ENCODE measurements at places on chromosomes 7 and 10.

GRCh38 chr10:103816431-103816830, 38.9 kb downstream of the SH3PXD2A start:
- no peak for DNase-seq

GRCh38 chr7:52120912-52121311, 804.3 kb upstream of the COBL start:
- no peak for DNase-seq

- DNase-seq = no peak
Observed at GRCh38 chr10:71203716-71204115, 8.7 kb upstream of the UNC5B start.

GRCh38 chr7:158957921-158958491, 101.6 kb downstream of the DYNC2I1 start:
- no peak for DNase-seq

DNA sequence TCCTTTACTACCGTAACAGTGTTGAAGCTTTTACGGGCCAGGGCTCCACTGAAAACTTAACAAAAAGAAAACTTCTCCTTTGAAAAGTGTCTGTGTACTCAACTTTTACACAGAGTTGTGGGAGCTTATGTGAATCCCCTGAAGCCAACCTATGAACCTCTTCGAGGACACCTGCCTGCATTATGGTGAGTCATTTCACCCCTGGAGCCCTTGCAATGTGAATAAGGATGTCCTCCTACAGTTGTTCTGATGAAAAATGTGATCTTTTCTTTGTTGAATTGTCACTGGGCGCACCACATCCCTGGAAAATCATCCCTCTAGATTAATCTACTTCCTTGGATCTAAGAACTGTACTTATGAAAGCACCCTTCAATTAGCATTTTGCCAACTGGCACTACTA, 93.2 kb downstream of the SORCS1 start:
- DNase-seq = no peak

- DNase-seq = no peak
Observed at GRCh38 chr7:77253151-77253550, 53.5 kb upstream of the FGL2 start.

GRCh38 chr10:24680647-24681524, 42.8 kb downstream of the ARHGAP21 start:
- DNase-seq = no peak

- no peak for DNase-seq
Observed at GRCh38 chr7:141874787-141875186, 33.5 kb upstream of the PRSS37 start.

DNA sequence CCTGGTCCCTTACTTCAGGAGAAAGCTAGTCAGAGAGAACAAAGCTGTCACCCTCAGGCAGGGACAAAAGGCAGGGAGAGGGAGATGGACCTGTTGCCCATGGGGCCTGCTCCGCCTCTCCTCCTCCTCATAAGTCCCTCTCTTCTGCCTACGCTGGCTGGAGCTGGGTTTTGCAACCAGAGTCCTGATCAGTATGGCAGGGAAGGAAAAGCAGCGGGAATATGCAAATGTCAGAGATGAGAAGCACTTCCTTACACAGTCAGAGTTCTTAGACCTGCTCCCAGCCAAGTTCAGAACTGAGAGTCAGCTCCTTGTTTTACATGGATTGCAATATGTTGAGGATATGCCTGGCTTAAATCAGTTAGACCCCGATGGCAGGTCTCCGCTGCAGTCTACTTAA, 231.1 kb downstream of the ADAM12 start:
- DNase-seq = no peak

GRCh38 chr10:33260403-33261149, 73.9 kb downstream of the NRP1 start:
- no peak for DNase-seq

DNA sequence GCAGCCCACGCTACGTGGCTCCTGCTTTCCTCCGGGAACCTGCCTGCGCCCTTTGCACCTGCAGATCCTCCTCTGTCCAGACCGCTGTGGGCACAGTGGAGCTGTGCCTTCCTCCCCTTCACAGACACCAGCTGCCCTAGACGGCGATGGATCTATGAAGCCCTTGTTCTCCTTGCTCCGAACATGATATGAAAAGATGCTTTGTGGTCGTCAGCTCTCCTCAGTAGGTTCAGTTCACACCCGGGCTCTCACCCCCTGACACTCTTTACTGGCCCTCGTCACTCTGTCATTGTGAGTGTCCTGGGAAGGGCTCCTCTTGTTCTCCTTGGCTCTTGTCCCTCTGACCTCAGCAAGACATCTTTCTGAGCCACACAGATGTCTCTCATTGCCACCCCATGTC, 4.2 kb downstream of the ZNF488 start:
- DNase-seq = no peak

GRCh38 chr10:58518775-58519174, 6.1 kb downstream of the BICC1 start:
- no peak for DNase-seq

- no peak for DNase-seq
Observed at GRCh38 chr7:112707655-112708054, 82.5 kb downstream of the TMEM168 start.

GRCh38 chr7:147861058-147861716, 729.4 kb upstream of the C7orf33 start:
- no peak for DNase-seq

DNA sequence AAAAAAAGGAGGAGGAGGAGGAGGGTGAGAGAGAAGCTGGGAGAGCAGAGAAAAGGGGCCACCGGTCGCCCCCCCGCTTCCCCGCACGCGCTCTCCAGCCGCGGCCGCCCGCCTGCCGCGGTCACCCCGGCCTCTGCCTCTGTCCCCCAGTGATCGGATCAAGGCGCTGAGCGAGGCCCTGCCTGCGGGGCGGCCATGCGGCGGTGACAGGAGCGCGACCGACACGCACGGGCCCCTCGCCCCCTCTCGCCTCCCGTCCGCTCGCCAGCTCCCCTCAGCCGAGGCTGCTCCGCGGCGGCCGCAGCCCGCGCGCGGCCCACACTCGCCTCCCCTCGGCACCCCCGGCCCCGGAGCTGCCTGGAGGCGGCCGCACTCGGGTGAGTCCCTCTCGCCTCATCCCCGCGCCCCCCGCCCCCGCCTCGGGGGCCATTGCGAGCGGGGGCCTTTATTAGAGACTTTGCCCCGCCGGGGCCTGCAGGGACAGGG, at the start of gene GTF2I:
GTF2I (plus strand) TSS at position 27 of the 486 bp plus-strand sequence. CDS start 31,411 bp downstream, outside the sequence.
- DNase-seq = no peak

DNA sequence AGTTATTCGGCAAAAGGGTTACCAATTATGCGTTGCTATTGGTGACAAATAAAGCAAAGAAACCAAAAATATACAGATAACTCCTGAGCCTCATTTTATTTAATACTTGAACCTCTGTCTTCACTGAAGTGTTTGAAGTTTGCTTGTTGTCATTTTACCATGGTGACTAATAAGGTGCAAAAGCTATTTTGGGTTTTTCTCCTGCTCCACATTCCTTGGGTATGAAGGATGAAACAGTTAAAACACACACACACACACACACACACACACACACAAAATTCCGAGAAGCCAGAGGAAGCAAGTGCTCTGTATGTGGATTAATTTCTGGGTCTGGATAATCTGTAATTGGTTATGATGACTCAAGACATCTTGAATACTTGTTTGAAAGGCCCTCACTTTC, 246.5 kb downstream of the COBL start:
- no peak for DNase-seq

DNA sequence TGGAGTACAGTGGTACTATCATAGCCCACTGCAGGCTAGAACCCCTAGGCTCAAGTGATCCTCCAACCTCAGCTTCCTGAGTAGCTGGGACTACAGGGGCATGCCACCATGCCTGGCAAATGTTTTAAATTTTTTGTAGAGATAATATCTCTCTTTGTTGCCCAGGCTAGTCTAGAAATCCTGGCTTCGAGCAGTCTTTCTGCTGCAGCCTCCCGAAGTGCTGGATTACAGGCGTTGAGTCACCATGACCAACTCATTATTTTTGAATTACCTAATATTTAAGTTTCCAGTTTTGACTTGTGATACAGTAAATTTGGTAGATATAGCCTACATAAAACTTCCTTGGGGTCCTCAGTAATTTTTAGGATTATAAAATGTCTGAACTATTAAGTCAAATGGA, 74.1 kb downstream of the RUNDC3B start:
- DNase-seq = no peak

DNA sequence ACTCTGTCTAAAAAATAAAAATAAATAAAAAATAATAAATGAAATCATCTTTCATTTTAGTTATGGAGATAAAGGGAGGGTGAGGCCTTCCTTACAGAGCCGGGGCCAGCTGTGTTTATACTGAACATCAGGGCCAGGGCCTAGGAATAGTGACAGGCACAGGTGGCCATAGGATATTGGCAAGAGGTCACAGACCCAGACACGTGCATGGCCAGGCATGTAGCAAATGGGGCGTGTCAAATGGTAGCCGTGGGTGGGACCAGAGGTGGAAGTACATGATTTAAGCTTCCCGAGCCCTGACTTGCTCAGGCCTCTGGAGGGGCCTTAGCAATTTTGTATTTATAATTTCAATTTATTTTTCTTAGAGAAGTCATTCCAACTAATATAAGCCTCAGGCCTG, 353.0 kb downstream of the ANKRD30A start:
- no peak for DNase-seq

GRCh38 chr7:44408596-44408995, 81.9 kb downstream of the NUDCD3 start:
- no peak for DNase-seq

DNA sequence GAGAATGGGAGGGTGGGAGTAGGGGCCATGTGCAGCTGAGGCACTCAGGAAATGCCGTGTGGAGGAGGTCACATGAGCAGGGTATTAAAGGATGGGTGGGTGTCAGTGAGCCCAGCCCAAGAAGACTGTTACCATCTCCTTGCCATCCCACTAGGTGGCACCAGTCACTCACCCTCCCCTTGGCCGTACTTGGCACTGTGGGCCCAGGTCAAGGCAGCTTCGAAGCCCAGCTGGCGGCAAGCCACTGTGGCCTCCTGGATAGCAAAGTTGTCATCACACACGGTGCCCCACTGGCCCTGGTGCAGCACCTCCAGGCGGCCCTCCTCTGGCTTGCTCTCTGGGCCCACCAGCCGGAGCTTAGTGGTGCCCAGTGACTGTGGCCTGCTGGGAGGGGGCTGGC, 5.4 kb downstream of the LOXL4 start:
- no peak for DNase-seq

- no peak for DNase-seq
Observed at GRCh38 chr7:75536491-75536890, 44.4 kb downstream of the SPDYE5 start.

DNA sequence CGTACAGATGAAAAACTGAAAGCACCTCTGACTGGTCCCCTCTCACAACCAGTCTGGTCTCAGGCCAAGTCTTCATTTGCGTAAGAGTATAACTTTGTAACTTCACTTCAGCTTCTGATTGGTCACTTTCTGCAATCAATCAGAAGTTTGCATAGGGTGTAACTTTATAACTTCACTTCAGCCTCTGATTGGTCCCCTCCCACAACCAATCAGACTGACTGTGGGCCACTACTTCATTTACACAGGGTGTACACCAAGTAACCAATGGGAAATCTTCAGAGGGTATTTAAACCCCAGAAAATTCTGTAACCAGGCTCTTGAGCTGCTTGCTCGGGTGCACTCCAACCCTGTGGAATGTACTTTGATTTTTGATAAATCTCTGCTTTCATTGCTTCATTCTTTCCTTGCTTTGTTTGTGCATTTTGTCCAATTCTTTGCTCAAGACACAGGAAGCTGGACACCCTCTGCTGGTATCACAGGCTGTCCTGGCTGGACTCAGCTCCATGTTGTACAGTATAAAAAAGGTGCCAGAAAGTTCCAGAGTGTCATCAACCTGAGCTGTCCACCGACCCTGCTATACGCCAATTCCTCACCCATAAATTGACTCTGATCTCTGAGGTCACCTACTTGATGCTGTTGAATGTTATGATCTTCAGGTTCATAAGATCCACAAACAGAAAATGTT, 74.5 kb downstream of the COBL start:
- DNase-seq = no peak

DNA sequence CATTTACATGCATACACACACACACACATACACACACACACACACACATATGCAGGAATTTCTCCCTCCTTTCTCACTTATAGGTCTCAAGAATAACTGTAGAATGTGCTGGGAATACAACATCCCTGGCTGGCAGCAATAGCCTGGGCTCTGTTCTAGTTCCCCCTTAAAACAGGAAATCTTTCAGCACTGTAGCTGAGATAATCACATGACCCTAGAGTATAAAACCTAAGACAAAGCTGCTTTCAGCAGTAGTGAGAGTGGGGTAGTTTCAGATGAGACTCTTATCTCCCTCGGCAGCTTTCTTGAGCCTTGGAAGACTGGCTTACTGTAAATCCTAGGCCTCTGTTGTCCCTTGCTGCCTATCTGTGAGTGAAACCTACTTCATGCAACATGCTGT, 137.4 kb upstream of the AKR1E2 start:
- DNase-seq = no peak

DNA sequence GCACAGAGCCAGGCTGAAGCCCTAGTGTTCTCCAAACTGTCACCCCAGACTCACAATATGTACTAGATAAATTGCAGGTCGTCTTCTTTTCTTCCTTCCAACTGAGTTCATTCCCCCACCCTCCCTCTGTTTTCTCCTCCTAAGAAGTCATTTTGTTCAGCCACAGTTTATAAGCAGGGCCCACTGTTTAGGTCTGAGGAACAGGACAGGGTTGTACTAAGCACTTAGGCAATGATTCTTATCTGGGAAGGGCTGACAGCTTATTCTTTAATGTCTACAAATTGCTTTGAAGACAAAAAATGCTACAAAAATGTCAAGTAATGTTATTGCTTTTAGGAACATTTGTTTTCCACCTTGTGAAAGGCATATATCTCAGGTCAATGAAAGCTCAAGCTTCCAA, 59.1 kb downstream of the CDC123 start:
- no peak for DNase-seq

DNA sequence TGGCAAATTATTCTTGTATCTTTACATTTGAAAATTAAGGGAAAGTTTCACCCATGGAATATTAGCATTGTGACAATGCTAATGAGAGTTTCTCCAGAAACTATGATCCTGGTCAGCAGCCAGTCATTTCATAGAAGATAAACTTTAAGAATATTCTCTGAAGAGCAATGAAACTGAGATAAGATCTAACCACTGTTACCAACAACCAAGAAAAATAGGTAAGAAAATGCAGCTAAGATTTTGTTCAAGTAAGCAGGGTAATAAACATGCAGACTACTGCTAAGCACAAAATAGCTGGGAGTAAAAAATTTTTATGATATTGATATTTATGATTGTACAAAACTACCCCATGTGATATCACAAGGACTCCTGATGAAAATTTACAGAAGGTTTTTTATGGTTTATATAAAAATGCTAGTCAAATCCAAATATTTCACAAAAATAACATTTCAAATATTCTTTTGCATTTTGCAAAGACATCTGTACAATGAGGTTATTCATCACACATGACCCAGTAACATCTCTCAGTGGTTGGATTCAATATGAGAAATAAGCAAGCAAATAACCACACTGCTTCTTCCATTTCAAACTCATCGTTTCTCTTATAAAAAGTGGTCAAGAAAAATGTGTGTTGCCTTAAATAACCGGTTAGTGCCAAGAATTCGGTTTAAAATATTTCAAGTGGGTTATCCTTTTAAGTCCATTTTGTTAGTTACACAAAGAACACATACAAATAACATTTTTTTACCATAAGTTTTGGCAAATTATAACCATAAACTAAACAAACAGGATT, 251.6 kb downstream of the DIP2C start:
- no peak for DNase-seq

GRCh38 chr10:121647401-121647800, 49.2 kb upstream of the FGFR2 start:
- no peak for DNase-seq

- DNase-seq = no peak
Observed at GRCh38 chr10:34739915-34740314, 75.2 kb downstream of the PARD3 start.

- DNase-seq = no peak
Observed at GRCh38 chr10:5888843-5889623, 660 bp downstream of the ANKRD16 start.

Data from C1 segment of cervical spinal cord (tissue), 14 donors.